NCI-H510A treated with DMSO at 0.1 percent for 48 hours (cell line): ENCODE measurements at places on chromosomes 7 and 10.

- DNase-seq, result no peak
These were observed 49.0 kb upstream of the TMEM72 start for GRCh38 chr10:44862006-44862751.

DNA sequence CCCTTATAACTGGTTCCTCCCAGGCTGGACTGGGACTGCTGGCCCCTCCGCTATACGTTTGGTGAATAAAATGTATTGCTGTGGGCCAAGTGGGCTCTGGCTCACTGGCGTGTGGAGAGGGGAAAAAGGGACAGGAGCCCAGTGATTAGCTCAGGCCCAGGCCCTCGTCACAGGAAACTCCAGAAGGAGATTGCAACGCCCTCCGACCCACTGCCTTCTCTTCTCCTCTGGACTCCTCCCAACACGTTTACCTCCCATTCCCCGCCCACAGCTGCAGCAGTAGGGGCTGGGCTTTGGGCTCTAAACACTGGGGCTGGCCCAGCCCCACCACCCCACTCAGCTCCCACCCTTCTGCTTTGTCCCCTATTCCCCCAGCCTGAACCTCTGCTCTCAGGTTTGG lies 173.9 kb downstream of the NEURL1 start:
- no peak for DNase-seq

DNA sequence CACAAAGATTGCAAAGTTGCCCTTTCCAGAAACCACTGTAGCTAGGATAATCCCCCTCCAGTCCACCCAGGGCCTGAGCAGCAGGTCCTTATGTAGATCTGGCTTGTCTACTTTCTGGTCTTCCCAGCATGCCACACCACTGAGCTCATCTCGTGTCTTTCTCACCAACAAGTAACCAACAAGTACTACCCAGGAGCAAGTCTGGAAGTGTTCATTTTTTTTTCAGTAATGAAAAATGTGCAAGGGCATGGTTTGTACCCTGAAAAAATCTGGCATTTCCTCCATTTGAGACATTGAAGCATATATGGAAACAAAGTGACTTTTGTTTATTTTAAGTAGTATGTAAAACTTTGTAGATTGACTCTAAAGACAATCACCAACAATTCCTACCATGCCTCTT lies 120.8 kb downstream of the INHBA start:
- DNase-seq, result no peak

GRCh38 chr7:3302681-3303320 lies 1.7 kb downstream of the SDK1 start:
- DNase-seq, result no peak

- DNase-seq, result no peak
These were observed 3.6 kb downstream of the ARL3 start for GRCh38 chr10:102710609-102711008.

DNA sequence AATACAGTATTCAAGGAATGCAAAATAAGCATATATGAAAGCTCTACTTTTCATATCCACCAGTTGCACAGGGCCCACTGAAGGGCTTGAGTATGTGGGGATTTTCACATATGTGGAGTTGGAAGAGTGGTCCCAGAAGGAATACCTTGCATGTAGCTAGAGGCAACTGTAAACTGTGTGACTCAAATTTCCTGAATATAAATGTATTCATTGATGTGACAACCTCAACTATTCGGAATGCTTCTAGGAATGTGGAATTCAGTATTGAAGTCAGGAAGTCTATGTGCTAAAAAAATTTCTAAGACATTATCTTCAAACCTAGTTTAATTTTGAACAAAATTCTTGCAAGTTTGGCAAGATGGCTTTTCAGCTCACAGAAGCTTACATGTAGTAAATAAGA lies 695.5 kb upstream of the SEMA3D start:
- no peak for DNase-seq

DNA sequence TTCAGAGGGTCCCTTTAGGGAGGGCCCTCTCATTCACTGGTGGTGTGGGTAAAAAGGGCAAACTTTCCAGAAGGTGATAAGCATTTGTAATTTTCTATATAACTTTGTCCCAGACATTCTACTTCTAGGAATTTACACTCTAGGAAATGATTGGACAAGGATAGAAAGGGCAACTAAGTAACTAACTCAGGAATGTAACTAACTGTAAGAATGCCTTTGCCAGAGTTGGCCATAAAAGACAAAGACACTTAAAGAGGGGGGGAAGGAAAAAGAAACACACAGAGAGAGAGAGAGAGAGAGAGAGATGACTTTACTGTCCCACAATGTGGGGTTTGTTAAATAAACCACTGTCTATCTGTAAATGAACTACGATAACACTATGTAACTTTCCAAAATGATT lies 38.5 kb upstream of the ITPRID1 start:
- DNase-seq, result no peak

- DNase-seq, result no peak
These were observed 28.3 kb upstream of the PRSS1 start for GRCh38 chr7:142720986-142721385.

- no peak for DNase-seq
These were observed 131.3 kb downstream of the FAM53B start for GRCh38 chr10:124612611-124613498.
